ENCODE measurements at places on chromosomes 7 and 10.

DNA sequence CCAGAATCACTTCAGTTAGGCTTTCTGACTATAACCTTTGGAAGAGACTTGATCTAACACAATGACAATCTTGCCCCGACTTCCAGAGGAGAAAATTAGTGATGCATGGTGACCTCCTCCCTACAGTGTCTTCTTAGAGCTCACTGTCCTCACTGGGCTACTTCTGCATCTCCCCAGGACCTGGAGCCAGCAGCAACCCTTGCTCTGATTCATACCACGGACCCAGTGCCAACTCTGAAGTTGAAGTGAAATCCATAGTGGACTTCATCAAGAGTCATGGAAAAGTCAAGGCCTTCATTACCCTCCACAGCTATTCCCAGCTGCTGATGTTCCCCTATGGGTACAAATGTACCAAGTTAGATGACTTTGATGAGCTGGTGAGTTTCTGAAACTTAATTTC is 12.6 kb downstream of the CPA2 start:
- DNase-seq, result no peak

GRCh38 chr7:42858570-42858969 is 53.3 kb downstream of the C7orf25 start:
- DNase-seq, result peak; percentile 51

DNA sequence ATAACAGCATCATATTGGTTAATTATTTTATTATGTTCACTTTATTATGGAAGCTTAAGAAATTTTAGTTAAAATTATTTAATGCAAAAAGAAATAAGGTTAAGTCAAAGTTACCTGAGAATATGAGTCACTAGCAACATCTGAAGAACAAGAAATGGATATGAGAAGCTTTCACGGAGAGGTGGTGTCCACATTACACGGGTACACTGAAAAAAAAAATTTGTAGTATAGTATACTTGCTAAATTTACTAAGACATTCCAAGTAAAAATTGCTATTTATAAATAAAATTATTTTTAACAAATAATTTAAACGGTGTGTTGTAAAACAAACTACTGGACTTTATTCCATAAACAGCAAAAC is 63.9 kb downstream of the DPY19L1 start:
- no peak for DNase-seq

GRCh38 chr7:77980087-77980713 is 181.6 kb downstream of the PHTF2 start:
- no peak for DNase-seq

GRCh38 chr10:28219251-28219650 is 83.6 kb downstream of the MPP7 start:
- peak; percentile 85 for DNase-seq

DNA sequence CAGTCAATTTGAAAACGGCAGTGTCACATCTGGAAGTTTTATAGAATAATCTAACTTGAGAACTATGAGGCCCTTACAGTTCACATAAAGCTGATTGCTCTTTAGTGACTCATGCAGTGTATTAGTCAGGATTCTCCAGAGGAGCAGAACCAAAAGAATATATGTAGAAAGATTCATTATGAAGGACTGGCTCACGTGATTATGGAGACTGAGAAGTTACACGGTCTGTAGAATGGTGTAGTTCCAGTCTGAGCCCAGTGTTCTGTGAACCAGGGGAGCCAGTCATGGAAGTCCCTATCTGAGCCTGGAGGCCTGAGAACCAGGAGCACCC is 21.5 kb downstream of the RBM33 start:
- peak; percentile 86 for DNase-seq

GRCh38 chr10:130159192-130159794 is 23.1 kb downstream of the GLRX3 start:
- DNase-seq, result no peak

- DNase-seq, result no peak
These were observed 58.4 kb downstream of the NEURL1 start for GRCh38 chr10:103551619-103552602.

DNA sequence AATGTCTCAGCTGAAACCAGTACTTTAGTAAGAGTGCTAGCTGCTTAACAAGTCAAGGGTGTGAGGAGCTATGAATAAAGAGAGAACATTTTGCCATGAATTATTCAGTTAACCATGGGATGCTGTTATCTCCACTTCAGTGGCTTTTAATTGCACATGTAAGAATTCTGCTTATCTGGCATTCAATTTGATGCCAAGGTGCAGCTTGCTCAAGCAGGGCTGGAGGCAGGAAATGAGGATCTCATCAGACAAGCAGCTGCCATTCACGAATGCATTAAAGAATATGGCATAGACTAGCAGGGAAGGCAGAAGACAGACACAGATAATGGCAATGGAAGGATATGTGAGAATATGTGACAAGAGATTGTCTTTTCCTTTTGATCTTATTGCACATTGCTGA is 697.8 kb downstream of the NRG3 start:
- DNase-seq, result no peak

DNA sequence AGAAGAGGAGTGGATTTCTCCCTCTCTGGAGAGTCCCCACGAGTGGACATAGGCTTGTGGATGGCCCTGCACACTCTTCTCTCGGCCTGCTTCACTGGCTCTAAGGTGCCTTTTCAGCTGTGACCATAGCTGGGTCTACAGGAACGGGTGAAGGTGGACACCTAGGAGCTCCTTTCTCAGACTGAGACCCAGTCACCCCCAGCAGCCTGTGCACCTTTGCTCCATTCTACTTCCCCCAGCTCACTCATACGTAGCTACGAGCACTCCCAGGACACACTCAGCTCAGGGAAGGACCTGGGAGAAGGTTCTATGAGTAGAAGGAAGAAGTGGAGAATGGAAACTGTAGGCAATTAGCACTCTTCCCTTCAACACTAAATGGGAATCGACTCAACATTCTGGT is 272.0 kb upstream of the KLF6 start:
- no peak for DNase-seq

DNA sequence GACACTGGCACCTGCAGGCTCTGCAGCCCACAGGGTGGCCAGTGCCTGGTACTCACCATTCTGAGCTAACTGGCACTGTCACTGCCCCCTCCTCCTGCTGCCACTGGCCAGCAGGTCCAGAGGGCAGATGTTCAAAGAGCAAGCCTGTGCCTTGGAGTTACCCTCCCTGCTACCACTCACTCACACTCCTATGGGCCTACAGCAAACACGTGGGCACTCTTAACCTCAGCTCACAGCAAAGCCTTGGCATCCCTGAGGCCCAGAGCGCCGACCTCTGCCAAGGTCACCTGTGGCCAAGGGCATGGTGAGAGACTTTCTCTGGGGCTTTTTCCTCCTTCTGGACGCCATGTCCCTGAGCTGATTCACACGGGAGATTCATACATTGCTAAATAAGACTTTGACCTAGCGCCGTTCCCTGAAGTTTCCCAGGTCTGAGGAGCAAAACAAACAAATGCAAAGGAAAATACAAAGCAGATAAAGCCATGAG is 270.0 kb upstream of the PPP2R2D start:
- DNase-seq, result no peak

DNA sequence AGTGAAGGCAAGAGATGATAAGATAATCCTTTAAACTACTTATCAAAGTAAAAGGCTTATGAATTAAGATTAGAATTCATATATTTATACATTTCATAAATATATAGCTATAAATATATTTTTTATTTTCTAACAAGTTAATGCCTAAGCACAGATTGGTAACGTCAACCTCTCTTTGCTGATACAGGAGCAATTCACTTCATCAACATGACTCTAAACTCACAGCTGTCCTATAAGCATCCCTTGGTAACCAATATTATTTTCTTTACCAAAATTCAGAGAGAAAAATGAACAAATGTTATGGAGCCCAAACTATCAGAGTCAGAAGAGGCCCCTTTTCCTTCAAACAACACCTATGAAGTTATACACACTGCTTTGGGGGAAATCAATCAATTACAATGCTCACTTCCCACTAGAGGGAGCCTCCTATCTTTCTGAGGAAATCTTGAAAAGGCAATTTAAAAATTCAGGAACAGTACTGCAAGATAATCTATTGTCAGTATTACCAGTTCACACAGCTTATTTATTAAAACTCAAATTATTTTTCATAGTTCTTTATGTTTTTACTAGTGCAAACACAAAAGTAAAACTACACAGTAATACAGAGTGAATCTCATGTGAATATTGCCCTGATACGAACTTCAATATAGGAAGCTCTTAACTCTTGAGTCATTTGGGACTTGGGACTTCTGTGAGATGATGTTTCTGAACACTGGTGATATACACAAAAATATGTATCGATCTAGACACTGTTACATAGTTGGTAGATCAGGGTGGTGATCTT is 51.0 kb upstream of the NOBOX start:
- no peak for DNase-seq

DNA sequence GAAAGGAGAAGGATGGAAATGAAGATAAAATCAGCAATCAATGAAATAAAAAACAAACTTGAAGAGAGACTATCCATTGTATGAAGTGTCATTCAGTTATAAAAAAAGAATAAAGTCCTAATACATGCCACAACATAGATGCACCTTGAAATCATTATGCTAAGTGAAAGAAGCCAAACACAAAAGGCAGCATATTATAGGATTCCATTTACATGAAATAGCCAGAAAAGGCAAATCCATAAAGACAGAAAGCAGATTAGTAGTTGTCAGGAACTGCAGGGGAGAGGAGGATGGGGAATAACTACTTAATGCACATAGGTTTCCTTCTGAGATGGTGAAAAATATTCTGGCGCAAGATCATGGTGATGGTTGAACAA is 6.6 kb upstream of the PON1 start:
- peak; percentile 10 for DNase-seq

GRCh38 chr7:1638215-1638661 is 31.8 kb upstream of the ELFN1 start:
- no peak for DNase-seq

DNA sequence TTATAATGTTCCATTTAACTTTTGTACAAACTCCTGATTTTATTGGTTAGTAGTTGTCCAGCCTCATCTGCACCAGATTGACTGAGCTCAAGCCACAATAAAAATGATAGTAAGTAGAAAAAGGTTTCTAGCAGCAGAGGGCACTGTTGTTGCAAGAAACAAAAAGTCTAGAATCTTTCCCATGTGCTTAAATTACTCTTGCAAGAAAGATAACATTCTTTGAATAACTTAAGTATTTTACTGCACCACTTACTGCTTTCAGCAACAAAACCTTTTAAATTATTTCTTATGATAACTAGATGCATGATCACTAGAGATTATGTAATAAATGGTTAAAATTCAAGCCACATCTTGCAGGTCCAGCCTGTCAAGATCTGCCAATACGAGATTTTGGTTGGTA is 27.0 kb downstream of the LMOD2 start:
- DNase-seq, result peak; percentile 61

GRCh38 chr7:37709631-37710509 is 26.3 kb downstream of the GPR141 start:
- no peak for DNase-seq

- no peak for DNase-seq
These were observed 3.8 kb downstream of the GLI3 start for GRCh38 chr7:42233171-42233570.

GRCh38 chr7:93575555-93576399 is 1.3 kb upstream of the CALCR start:
- no peak for DNase-seq

DNA sequence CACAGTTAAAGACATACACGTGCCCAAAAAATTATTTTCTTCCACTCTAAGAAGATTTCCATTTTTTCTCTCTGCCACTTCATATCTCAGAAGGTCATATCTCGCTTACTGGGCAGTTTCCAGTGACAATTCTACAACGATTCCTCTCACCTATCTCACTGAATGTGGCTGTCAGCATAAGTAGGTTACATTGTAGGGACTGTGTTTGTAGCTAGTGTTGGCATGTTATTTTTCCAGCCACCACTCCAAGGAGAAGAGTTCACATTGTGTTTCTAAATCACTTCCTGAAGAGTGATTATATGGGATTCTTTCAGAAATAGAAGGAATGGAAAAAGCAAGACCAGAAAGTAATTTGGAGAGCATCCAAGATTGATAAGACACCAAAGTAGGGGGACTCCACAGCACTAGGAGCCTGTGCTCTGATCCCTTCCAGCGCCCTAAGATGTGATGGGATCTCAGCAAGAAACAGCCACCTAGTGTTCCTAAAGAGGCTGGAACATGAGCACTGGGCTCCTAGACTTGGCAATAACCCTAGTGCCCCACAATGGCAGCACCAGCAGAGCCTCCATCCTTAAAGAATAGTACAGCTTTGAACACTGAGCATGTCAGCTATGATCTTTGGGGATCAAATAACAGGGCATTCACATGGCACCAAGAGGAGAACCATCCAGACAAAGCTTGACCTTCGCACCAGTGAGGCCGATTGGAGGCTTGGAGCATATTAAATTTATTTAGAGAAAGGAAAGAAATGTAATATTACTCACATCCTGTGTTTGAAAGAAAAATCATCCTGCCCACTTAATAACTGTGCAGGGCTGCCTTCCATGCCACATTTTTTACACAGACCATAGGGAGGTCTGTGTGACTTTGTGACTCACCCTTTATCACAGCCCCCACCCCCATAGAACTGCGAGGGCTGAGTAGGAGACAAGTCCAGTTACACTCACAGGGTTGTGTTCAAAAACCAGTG is 51.8 kb downstream of the CAV1 start:
- peak; percentile 97 for DNase-seq

DNA sequence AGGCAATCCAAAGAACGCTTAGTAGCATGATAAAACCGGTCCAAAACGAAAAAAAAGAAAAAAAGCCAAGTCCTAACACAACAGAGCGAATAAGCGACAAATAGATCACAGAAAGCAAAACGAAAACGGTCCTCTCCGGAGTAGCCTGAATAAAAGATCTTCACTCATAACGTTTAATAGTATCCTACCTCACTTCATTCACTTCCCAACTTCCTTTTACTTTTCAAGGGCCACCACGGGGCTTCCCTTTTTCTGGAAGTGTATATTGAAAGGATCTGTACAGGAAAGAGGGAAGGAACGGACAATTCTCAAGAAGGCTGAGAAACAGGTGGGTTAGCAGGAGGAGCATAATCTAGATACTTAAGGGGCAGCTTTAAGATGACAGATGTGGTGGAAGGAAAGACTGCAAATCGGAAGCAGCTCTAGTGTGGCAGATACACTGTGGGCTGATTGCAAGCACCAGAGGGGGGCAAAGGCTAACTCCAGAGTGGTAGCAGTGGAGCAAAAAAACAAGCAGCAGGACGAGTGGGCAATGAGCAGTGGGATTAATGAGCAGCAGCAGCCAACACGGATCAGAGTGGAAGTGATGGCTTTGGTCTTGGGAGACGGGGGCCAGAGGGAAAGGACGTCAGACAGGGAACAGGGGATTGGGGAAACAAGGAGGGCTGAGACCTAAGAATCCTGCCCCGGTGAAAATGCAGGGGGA is 866 bp downstream of the CNOT4 start:
- DNase-seq, result peak; percentile 15

GRCh38 chr10:131686781-131687420 is 213.9 kb upstream of the PPP2R2D start:
- DNase-seq, result no peak

GRCh38 chr10:22997096-22997495 is 69.2 kb downstream of the ARMC3 start:
- no peak for DNase-seq

- DNase-seq, result no peak
These were observed 87.1 kb upstream of the PRKCQ start for GRCh38 chr10:6667150-6667549.

- DNase-seq, result no peak
These were observed 82.1 kb downstream of the TRIM24 start for GRCh38 chr7:138542183-138542582.

- DNase-seq, result no peak
These were observed 39.1 kb upstream of the DIP2C start for GRCh38 chr10:728603-729002.

Data from fibroblast of skin of abdomen (primary cell).